ENCODE measurements at places on chromosomes 1 and 21.

- DNase-seq = no peak
Observed at GRCh38 chr21:36023092-36023480, 37.2 kb downstream of the SETD4 start.

GRCh38 chr1:145995148-145995881 is 1.1 kb downstream of the TXNIP start:
- no peak for DNase-seq

DNA sequence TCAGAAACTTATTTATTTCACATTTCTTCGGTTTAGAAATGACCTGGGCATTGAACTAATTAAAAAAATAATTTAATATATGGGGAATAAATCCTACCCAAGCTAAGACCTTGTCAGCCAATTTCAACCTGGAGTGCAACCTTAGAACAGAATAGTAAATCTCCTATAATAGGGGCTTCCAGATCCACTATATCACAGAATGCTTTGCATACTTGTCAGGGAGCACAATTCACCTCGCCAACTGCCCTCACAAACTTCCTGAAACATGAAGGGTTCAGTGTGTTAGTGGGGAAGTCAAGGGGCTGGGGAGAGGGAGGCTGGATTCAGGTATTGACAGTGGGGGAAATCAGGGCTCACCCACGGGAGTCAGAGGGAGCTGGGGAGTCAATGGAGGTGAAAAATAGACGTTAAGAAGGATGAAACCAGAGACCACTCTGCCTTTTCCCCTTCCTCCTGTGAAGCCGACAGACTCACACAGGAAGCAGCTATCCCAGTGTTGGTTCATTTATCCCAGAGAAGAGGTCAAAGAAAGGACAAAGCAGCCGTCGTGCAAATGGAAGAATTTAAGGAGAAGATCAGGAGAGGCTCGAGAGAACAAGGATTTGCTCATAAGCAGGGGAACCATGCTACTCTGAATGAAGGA is 453.3 kb downstream of the NUF2 start:
- DNase-seq = no peak

DNA sequence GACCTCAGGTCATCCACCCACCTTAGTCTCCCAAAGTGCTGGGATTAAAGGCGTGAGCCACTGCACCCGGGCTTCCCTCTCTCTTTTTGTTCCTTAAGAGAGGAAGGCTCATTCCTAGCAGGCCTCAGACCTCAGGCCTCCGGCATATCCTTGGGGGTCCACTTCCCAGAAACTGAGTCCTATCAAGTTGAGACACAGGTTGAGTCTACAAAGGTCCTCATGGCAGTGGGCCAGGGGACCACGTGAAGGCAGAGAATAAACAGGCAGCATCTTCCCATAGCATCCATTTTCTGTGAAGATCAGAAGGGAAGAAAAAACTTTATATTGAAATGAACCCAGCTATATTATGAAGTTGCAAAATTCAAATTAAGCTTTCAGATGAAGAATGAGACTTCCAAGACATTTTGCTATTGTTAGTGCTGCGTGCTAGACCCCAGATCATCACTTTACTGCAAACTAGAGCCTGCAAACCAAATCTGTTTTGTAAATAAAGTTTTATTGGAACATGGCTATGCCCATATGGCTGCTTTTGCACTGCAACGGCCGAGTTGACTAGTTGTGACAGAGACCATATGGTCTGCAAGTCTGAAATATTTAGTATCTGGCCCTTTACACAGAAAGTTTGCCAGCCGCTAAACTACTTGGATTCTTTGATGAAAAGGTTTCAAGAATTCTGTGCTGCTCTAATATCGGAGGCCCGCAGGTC is 3.5 kb upstream of the CELA2A start:
- no peak for DNase-seq

DNA sequence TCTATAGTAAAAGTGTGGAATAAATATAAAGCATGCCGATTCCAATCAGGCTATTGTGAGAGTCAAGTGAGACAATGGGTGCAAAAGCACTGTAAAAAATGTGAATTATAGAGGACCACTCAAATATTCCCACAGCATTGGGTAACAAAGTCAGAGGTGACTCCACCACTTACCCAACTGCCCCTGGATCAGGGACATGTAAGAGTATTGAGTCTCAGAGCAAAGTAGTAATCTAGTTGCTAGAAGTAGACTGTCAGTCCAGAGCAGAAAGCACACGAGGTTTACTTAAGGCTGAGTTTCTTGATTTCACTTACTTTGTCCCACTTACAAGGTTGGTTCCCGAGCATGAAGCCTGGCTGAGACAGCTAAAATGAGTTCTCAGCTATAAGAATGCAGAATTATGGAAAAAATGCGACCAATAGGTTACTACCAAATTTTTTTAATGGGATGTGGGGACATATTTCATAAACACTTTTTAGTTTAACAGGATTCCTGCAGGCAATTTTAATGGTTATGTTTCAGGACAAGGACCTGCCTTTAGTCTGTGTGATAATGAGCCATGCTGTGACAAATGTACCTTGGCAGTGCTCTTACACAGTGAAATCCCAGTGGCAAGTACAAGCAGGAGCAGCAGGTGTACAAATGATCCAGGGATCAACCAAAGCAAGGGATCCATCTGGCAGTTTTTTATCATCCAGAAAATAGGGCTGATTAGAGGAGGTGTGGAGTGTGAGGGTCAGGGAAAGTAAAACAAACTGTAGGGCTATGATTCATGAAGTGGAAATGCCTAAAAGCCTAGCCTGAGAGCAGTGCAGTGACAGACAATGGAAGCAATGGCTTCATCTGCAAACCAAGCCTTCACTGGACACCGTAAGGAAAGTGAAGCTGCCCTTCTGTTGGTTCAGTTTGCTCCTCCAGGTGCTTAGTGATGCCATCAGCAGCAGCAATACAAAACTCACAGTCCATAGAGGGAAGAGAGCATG is 156.2 kb upstream of the SPAG17 start:
- no peak for DNase-seq

DNA sequence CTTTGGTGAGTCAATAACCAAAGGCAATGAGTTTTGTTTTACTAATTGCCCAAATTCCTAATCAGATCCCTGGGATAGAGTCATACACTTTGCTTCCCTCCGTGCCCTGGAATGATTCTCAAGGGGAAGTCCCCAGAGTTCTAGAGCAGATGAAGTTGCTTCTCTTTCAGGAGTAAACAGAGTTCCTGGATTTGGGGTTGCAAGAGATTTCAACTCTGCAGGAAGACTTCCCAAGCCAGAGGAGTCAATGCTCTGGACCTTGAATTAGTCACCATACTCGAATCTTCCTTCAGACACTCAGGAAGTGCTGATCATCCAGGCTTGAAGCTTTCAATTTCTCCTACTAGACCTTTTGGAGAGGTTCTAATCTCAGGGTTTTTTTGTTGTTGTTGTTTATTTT is 39.6 kb downstream of the FCER1A start:
- DNase-seq = no peak

- DNase-seq = no peak
Observed at GRCh38 chr1:7941437-7941793, 776 bp upstream of the TNFRSF9 start.

GRCh38 chr1:38898653-38899230 is 17.4 kb upstream of the GJA9 start:
- no peak for DNase-seq

GRCh38 chr1:151620286-151620685 is 8.4 kb downstream of the SNX27 start:
- DNase-seq = no peak

GRCh38 chr1:230754796-230755195 is 7.6 kb downstream of the CAPN9 start:
- DNase-seq = no peak

DNA sequence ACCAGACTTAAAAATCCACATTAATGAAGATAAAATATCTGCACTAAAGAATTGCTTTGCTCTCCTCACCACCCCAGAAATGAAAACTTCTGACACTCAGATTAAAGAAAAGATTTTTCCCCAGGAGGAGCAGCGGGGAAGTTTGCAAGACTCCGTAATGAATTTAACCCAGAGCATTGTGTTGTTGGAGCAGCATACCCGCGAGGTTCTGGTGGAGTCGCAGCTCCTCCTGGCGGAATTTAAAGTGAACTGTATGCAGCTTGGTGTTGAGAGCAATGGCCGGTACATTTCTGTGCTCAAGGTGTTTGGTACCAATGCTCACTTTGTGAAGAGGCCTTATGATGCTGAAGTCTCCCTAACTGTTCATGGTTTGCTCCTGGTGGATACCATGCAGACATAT is 46.4 kb downstream of the VPS13D start:
- no peak for DNase-seq

DNA sequence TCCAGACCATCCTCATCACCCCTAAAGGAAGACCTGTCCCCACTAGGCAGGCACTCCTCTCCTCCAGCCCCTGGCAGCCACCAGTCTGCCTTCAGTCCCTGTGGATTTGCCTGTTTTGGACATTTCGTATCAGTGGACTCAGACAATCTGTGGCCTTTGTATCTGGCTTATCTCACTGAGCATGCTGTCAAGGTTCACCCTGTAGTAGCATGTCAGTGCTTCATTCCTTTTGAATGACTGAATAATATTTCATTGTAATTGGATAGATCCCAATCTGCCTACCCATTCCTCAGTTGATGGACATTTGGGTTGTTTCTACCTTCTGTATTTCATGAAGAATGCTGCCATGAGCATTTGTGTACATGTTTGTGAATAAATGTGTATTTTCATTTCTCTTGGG is 32.9 kb upstream of the RNF187 start:
- DNase-seq = no peak

GRCh38 chr1:184359909-184360308 is 26.9 kb upstream of the C1orf21 start:
- no peak for DNase-seq

GRCh38 chr1:200966934-200967333 is 56.6 kb downstream of the KIF21B start:
- no peak for DNase-seq

DNA sequence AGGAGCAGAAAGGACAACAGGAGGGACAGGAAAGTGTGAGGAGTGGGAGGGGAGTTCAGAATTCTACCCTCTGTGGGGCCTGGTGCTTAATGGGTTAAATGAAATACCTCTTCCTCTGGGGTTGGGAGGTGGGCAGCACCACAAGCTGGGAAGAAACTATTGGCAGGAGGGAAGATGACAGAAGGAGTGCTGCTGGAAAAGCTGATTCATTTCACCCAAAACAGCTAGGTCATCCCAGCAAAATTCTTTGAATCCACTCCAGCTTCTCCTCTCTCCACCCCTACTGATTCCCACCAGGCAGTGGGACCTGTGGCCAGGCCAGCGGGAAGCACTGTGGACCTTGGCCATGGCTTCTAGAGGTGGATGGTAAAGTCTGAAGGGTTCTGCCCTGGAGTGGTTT is 12.8 kb downstream of the BCAN start:
- DNase-seq = no peak

- no peak for DNase-seq
Observed at GRCh38 chr1:195335541-195335940, 1272.7 kb downstream of the KCNT2 start.

- DNase-seq = no peak
Observed at GRCh38 chr21:41651406-41651805, 115.4 kb downstream of the RIPK4 start.

- DNase-seq = no peak
Observed at GRCh38 chr21:30943243-30943642, 61.9 kb upstream of the KRTAP11-1 start.

GRCh38 chr1:29838738-29839320 is 602.5 kb downstream of the PTPRU start:
- no peak for DNase-seq

Data from stimulated activated CD4-positive, alpha-beta T cell treated with anti-CD3 and anti-CD28 coated beads, TNF-alpha, amount 100 ng/mL, for 48 hours (primary cell).